Stimulated activated CD8-positive, alpha-beta memory T cell treated with anti-CD3 and anti-CD28 coated beads, Interleukin-2, amount 100 ng/mL, for 48 hours (primary cell): ENCODE measurements at places on chromosomes 16 and 17.

- peak; percentile 40 for DNase-seq
Observed at GRCh38 chr16:10871157-10871991, 5.6 kb upstream of the CIITA start.

- no peak for DNase-seq
Observed at GRCh38 chr17:45123930-45124796, 8.2 kb downstream of the PLCD3 start.

DNA sequence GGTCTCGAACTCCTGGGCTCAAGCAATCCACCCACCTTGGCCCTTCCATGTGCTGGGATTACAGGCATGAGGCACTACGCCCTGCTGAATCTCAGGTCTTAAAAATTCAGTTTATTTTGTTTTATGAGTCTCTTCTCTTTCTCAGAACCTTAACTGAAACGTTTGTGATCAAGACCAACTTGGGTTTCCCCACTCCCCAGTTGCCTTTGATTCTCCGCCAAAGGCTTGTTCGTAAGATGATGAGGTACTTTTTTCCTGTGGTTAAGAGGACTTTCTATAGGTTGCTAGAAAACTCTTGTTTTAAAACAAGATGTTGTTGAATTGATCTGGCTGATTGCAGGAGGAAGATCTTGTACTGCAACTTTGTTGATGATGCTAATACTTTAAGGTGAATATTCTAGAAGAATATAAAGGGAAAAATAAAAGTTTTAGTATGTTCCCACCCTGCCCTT is 11.7 kb downstream of the ABCC1 start:
- DNase-seq, result peak; percentile 50

DNA sequence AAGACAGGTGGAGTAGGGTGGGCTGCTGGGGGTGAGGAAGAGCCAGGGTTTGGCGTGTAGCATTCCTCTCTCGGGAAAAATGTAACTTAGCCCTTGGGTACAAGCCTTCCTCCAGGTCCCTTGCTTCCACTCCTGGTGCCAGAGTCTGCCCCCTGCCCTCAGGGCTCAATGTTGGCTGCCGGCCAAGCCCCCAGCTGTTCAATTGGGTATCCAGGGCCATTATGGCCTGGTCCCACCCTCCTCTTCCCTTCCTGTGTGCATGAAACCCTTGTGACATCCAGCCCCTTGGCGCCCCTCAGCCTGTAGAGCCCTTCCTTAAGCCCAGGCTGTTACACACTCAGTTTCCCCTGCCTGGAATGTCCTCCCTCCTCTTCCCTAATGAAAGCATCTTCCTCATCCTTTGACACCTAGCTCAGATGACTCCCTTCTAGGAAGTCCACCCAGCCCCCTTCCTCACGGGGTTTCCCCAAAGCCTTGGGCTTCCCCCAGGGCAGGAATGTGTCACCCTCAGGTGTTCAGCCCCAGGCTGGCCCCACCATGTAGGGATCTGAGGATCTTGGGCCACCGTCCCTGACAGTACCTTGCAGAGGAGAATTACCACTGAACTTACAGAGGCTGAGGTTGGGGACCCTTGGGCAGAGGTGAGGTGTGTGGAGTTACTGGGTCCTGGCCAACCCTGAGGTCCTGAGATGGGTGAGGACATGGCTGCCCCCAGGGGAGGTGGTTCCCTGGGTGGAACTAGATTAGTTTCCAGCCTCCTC is 30.0 kb downstream of the B9D1 start:
- DNase-seq, result no peak

DNA sequence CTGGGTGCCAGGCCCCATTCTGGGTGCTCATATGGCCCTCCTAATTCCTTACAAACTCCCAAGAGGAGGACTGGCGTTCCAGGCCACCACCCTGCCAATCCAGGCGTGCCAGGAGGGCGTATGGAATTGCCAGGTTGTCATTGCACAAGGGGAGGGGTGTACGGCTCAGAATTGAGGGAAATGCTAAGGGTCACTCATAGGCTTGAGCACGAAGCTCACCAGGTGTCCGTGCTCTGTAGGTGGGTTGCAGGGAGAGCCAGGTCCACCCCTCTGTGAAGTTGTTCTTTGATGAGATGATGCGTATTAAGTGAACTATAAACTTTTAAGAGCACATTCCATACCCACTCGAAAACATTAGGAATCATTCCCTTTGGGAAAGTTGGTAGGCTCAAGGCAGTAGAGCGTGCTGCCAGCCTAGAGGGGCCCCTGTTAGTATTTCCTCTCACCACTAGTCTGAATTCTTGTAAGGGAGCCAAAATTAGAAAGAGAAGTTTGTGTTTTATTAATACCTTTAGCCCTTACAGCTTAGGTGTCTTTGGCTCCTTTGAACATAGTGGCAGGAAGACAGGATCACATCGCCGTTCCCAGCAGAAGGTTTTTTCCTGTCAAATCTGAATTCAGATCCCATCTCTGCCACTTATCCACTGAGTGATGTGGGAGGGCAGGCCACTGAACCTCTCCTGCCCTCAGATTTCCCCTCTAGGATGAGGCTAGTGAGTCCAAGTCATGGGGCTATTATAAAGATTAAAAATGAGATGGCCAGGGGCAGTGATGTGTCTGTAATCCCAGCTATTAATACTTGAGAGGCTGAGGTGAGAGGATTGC is 38.7 kb upstream of the NFAT5 start:
- DNase-seq, result no peak

DNA sequence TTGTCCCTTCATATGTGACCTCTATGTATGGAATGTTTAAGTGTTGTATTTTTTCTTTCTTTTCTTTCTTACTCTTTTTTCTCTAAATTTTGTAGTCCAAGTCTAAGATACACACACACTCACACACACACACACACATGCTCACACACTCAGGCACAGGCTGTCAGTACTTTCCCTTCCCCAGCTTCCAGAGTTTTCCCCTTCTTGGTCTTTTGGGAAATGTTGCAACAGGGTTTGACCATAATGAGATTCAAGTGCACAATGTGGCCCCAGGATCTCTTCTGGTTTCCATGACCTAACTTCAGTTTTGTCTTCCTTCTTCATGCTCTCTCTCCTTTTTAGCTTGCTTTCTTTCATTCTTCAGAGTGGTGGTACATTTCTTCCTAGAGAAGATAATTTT is 289.8 kb upstream of the FOXF1 start:
- no peak for DNase-seq

GRCh38 chr17:29021226-29021625 is 15.4 kb upstream of the SEZ6 start:
- no peak for DNase-seq

- DNase-seq, result no peak
Observed at GRCh38 chr17:13346081-13346533, 255.6 kb downstream of the HS3ST3A1 start.

DNA sequence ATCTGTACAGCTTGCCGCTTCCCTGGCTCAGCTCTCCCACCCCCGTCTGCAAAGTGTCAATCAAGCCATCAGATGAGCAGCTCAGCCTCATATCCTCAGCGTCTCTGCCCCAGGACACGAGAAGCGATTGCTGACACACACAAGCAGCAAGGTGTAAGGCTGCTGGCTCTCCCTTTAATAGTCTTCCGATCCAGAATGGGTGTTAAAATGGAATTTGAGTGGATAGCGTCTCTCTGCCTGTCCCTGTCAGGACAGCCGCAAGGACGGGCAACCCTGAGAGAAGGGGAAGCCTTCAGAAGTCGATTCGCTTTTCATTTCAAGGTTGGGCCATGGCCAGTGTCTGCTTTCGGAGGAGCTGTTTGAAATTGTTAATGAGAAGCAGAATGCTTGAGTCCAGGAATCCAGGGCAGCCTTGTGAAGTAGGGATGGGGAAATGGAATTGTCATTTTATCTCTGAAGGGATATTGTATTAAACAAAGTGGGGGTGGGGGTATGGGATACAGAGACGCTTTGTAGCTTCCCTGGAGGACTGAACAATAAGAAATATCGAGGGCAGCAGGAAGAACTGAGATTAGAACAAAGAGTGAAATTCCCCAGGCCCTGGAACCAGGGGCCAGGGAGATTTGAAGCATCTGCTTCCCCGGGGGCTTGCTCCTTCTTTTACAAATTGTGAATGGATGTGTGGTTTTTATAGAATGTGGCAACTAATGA is 4.7 kb upstream of the PIPOX start:
- no peak for DNase-seq

GRCh38 chr16:31090540-31090939 is 1.8 kb upstream of the PRSS53 start:
- DNase-seq, result no peak
